ENCODE measurements at places on chromosomes 11 and 22.

- DNase-seq: no peak
Measured at GRCh38 chr11:121706884-121707420, 254.2 kb upstream of the SORL1-AS1 start.

GRCh38 chr11:66230156-66230555 lies 38.3 kb upstream of the RAB1B start:
- DNase-seq: no peak

GRCh38 chr11:13119941-13120520 lies 110.9 kb downstream of the RASSF10 start:
- DNase-seq: no peak

GRCh38 chr11:7901319-7901854 lies 29.7 kb downstream of the OR10A6 start:
- DNase-seq: no peak

- no peak for DNase-seq
Measured at GRCh38 chr22:18905540-18906409, at the start of gene DGCR6. Gene DGCR6 (plus strand): TSS chr22:18906320. CDS start chr22:18906375, 55 bp downstream.

- DNase-seq: no peak
Measured at GRCh38 chr11:33311680-33312079, 54.5 kb downstream of the HIPK3 start.

DNA sequence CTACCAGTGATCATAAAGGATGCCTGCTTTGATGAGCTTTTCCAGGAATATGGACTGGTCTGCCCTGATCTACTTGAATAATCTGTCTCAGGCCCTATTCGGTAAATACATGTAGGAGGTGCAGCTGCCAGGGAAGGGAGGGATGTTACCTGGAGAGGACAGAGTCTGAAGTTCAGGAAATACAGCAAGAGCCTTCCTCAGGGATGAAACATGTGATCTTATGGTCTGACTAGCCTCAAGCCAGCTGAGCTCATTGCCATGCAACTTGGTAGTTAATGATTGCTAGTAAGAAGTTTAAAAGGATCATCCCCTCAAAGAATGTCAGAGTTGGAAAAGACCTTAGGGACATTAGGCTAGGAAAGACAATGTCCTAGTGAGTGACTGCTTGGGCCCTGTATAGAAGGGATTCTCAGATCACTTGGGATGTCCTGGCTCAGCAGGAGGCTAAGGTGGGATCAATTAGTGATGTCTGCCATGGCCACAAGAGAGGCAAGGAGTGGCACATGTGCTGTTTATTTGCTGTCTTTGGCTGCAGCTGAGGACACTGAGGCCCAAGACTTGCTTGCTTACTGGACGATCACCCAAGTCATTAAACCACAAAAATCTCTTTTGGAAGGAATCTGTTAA lies 18.5 kb downstream of the PTPRJ start:
- no peak for DNase-seq

DNA sequence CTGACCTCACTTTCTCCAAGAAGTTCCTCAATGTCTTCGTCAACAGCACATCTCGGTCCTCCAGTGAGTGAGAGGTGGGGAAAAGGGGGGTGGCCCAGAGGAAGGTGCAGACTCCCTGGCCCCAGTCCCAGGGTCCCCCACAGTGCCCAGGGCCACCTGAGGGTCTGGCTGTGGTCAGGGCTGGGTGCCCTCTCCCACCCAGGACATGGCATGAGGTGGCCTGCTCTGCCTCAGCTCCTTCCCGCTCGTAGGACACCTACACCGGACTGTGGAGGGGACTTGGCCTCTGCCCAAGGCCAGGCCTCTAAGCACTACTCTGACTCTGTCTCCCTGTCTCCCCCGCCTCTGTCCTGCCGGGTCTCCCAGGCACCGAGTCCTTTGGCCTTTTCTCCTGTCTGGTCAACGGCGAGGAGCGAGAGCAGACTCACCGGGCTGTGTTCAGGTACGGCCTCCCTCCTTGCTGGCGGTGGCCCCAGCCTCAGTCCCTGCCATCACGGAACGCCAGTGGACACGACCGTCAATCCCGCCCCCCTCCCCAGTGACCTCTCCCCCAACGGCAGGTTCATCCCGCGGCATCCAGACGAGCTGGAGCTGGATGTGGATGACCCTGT lies 4.5 kb downstream of the MAPK8IP2 start:
- no peak for DNase-seq

DNA sequence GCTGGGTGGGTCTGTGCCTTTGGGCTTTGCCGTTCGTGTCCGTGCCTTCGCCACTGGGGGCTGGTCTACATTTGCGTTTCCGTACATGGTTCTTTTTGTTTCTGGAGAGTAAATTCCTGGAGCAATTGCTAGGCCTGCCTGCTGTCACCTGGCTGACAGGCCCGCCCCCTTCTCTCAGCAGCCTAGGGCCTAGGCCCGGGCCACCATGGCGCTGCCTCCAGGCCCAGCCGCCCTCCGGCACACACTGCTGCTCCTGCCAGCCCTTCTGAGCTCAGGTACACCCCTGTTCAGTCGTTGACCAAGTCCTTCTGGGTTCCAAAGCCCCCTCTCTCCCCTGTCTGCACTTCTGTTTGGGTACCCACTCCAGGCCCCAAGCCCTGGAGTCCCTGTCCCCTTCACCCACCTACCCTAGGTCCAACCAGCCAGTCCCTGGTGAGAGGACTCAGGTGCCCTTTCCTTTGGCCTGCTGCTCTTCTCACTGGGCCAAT lies 649 bp downstream of the TMEM25 start:
- DNase-seq: no peak

Measured in BJ (cell line).